ENCODE measurements at places on chromosomes 6 and 20.

DNA sequence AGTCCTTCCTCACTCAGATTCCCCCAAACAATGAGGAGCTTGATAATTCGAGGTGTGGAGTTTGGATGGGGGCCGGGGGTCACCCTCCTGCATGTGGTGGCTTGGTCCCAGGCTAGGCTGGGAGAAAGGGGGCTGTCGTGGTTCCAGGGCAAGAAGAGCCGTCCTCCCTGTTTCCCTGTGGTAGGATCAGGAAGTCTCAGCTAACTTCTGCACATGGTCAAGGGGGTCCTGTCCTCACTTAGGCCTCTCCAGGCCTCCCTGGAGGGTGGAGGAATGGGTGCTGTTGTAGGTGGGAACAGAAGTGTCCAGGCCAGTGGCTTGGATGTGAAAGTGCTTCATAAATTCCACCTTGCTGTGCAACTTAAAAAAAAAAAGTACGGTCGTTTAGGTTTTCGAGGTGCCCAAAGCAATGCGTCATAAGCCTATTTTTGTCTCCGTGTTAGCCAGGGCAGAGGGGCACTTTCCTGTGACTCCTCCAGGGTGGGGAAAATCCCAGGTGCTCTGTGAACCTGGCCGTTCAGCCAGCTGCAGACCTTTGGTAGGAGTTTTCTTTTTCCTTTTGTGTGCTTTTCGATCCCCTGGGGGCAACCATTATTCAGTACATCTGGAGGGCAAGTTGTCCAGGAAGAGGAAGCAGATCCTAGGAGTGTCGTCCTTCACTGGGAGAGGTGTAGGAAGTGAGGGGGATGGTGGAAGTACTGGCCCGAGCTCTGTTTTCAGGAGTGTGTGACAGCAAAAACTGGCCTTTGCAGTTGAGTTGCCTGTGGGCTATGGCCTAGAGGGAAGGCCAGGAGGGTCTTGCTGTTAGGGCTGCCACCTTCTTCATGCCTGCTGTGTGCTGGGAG is 9.6 kb downstream of the IGF2R start:
- no peak for DNase-seq

GRCh38 chr6:40210628-40211056 is 276.4 kb upstream of the MOCS1 start:
- no peak for DNase-seq

- no peak for DNase-seq
Observed at GRCh38 chr6:19789100-19789803, 47.9 kb upstream of the ID4 start.

DNA sequence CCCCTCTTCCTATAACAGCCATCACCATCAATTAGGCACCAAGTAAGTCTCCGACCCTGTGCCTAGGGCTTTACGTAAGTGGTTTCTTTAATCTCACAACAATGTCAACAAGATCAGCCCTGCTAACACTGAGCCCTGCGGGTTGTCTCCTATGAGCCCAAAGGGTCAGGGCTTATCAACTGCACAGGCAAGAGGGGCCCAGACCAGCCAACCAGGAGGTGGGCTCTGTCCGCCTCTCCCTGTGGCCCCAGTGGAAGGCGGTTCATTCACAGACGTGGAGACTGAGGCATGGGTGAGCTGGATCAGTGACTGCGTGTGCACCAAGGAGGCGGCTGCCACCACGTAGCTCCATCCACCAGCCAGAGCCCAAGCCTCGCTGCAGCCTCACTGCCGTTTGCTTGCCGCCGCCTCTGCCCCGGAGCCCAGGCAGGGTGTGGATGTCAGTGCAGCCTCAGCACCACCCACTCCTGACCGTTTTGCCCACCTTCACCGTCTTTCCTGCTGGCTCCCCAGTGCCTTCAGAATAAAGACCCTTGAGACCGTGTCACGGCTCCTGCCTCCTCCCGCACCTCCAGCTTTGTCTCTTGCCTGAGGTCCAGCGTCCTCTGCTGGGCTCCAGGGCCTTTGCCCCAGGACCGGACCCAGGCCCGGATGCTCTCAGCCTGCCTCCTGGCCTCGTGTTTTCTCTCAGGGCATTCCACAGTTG is 78.7 kb downstream of the DLL1 start:
- DNase-seq = no peak

DNA sequence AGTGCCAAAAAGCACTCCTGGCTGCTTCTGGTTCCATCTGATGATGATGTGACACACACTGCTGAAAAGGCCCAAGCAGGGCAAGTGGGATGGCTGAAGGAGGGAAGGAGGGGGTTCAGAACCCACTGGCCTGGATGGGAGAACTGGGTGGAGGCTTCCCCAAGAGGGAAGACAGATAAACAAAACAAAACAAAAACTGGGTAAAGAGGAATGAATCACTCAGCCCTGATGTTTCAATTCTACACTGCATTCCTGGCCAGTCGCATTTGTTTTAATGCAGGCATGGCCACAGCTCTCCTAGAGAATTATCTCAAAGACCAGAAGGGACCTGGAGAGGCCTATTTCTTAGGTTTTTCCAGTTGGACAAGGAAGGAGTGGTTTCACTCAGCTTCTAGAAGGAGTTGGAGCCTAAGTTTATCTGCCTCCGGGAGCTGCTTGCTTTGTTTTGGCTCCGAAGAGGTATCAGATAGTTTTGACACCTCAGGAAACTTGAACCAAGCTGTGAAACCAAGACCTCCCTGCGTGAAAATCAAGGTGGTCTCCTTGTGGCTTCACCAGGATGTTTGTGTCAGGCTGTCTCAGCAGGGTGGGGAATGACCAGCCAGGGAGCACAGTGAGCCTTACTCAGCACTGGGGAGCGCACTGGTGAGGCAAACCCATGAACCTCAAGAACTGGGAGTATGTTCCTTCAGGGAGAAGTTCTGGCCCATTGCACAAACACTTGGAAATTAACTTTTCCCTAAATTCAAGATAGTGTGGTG is 16.1 kb downstream of the TTPAL start:
- peak; percentile 58 for DNase-seq

- DNase-seq = no peak
Observed at GRCh38 chr6:80440496-80441115, 334.1 kb downstream of the BCKDHB start.

DNA sequence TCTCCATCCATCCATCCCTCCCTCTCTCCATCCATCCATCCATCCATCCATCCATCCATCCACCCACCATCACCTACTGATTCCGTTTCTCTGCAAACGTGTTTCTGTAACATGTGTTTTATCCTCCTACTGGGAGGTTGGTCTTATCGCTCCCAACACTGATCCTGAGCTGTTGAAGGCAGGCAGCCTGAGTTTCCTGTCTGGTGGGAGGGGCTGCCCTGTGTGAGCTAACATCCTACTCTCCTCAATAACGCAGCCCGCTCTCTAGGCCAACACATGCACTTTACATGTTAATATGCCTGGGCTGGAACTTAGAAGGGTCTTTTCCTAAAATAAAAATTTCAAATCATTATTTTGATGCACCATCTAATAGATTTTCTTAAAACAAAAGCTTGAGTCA is 126.5 kb downstream of the WDR27 start:
- no peak for DNase-seq

GRCh38 chr20:61178551-61179071 is 73.5 kb upstream of the CDH4 start:
- DNase-seq = no peak

DNA sequence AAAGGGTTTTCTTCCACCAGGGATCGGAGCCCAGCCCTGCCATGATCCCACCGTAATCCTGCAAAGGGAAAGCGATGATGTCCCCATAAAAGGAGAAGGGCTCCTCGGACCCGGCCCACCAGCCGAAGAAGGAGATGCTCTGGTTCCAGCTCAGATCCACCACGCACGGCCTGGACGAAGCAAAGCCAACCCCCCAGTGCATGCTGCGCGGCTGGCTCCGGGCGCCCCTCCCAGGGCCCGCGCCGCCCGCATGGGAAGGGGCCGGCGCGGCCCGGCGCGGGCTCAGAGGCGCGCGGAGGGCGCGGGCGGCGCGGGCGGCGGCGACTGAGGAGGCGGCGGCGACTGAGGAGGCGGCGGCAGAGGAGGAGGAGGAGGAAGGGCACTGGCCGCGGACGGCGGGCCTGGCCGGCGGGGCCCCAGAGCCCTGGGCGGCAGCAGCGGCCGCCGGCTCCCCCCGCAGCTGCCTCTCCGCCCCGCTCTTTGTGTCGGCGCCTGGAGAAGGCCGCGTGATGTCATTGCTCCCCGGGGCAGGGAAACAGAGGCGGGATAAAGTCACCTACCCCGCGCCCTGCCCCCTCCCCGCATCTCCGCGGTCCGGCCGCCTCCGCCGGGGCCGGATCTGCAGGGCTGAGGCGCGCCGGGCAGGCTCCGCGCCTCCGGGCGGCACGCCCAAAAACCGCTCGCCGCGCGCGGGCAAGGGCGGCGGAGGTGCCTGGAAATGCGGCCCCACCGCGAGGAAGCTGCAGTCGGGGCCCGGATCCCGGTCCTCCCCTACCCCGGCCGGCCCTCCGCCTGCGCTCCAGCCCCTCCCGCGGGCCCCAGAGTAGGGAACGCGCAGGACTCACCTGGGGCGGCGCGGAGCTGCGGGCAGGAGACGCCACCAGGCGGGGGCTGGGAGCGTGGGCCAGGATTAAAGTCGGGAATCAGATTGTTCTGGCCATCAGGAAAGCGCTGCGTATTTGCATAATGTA is at the start of gene FAXC:
TSS of gene FAXC (minus strand) at position 504 of the 971 bp plus-strand sequence. CDS start at position 202, 302 bp downstream.
- peak; percentile 33 for DNase-seq

DNA sequence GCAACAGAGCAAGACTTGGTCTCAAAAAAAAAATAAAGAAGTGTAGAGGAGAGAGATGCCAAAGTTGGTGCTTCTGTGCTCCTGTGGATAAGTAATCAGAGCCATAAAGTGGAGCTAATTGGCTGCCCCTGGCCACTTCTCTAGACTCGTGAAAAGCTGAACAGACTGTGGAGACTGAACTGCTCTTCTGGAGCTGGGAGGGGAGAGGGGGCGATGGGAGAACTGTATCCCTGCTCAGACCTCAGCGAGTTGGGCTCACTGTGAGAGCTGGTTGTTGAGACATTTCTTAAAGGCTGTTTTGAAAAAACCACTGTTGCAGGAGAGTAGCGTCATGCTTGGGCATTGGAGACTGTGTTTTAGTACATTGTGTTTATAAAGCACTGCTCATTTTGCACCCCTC is 125.7 kb downstream of the TCP11 start:
- no peak for DNase-seq

- DNase-seq = peak; percentile 96
Observed at GRCh38 chr6:139374357-139375225, at the start of gene CITED2. Gene CITED2, minus strand, starts transcription at chr6:139374648. Its CDS starts 704 bp downstream, at chr6:139373944.

GRCh38 chr6:170031684-170032121 is 259.2 kb downstream of the DLL1 start:
- no peak for DNase-seq

- DNase-seq = peak; percentile 82
Observed at GRCh38 chr6:17045581-17046322, 56.1 kb upstream of the STMND1 start.

DNA sequence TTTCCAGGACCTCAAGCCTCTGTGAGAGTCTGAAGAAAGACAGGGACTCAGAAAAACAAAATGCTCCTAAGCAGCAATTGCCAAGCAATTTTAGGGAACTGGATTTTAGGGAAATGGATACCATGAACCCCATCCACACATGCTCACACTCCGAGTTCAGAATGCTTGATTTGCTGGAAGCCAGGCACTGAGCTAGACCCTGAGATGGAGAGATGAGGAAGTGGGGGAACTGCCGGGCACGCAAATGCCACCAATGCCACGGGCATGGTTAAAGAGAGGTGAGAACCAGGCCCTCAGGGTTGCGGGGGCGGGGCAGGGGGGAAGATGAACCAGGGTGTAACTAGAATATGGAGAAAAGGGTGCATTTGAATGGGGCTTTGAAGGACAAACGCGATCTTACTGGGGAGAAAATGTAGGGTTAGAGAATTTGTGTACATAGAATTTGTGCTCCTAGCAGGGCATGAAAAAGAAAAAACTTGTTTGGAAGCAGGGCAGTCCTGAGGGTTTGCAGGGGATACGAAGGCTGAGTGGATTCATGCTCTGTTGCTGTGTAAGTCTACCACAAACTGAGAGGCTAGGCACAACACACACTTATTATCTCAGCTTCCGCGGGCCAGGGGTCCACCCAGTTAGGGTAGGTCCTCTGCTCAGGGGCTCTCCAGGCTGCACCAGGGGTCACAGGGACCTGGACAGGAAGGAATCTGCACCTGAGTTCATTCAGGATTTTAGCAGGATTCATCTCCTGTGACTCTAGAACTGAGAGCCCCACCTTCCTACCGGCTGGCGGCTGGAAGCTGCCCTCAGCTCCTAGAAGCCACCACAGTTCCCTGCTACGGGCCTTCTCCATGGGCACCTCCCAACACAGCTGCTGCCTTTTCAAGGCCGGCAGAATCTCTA is 108.0 kb downstream of the SNX5 start:
- no peak for DNase-seq

DNA sequence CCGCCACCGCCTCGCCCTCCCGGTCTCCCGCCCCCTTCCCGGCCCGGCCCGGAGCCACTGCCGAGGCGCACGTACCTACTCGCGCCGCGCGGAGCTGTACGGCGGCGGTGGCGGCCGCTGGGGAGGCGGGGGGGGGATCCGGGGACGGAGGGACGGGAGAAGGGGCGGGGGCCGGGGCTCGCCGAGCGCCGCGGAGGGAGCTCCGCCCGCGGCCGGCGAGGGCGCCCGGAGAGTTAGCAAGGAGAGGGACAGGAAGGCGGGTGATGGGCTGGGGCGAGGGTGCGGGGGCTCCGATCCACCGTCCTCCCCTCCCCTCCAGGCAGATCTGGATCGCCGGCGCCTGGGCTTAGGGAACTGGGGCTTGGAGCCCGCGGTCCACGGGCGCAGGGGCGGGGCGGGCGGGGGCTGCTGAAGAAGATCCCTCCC is 548 bp upstream of the TMEM74B start:
- no peak for DNase-seq

- DNase-seq = peak; percentile 47
Observed at GRCh38 chr6:124881898-124882578, 80.2 kb upstream of the RNF217 start.

GRCh38 chr6:169723991-169724493 is 258 bp downstream of the PHF10 start:
- DNase-seq = peak; percentile 30

DNA sequence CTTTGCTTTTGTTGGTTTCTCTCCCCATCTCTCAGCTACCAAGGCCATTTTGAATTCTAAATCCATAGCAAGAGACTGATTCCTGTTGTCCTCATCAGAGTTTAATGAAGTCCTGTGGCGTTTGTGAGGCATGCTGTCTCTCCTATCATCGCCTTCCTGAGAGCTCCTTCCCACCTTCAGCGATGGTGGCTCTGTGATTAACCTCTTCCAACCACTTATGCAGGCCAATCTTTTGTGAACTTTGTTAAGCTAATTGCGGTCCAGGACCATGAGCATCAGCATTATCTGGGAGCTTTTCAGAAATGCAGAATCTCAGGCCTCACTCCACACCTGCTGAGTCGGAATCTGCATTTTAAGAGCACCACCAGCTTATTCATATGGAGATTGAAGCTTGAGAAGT is 272.5 kb upstream of the CDYL start:
- no peak for DNase-seq

DNA sequence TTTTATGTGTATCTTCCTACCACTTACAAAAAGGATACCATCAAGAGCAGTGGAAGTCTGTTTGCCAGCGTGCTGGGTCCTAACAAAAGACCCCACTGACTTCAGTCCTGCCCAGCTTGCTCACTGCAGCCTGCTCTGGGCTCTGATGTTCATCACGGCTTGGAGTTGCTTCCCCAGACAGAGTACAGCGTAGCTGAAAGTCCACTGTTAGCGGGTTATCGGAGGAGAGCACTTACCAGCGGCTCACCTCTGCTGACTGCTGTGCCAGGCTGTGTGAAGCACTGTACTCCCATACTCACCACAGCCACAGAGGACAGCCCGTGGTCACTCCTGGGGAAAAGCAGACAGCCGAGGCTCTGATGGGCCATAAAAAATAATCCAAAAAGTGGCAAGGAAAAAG is 40.2 kb downstream of the CTCFL start:
- DNase-seq = no peak

- DNase-seq = no peak
Observed at GRCh38 chr20:20737158-20737557, 24.7 kb upstream of the RALGAPA2 start.

- DNase-seq = no peak
Observed at GRCh38 chr6:45427726-45428125, 50.0 kb upstream of the SUPT3H start.
